ENCODE measurements at places on chromosomes 3 and 15.

DNA sequence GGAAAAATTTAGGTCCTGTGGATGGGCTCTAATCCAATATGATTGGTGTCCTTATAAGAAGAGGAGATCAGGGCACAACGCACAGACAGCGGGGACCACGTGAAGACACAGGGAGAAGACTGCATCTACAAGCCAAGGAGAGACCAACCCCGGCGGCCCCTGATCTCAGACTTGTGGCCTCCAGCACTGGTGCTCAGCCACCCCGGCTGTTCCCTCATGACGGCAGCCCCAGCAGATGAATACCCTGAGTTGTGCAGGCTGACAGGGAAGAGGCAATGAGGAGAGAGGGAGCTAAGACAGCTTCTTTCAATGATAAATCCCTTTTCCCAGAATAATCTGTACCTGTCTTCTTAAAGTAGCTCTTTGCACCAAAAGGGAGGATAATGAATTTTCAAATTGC lies 33.3 kb upstream of the CGNL1 start:
- DNase-seq = no peak

- DNase-seq = no peak
Measured at GRCh38 chr3:10450494-10451440, 54.6 kb downstream of the ATP2B2 start.

- DNase-seq = no peak
Measured at GRCh38 chr15:98803228-98804056, 155.1 kb downstream of the IGF1R start.

GRCh38 chr3:131895766-131896165 lies 139.0 kb downstream of the CPNE4 start:
- DNase-seq = no peak

GRCh38 chr15:74406992-74407705 lies 26.6 kb downstream of the SEMA7A start:
- DNase-seq = no peak

DNA sequence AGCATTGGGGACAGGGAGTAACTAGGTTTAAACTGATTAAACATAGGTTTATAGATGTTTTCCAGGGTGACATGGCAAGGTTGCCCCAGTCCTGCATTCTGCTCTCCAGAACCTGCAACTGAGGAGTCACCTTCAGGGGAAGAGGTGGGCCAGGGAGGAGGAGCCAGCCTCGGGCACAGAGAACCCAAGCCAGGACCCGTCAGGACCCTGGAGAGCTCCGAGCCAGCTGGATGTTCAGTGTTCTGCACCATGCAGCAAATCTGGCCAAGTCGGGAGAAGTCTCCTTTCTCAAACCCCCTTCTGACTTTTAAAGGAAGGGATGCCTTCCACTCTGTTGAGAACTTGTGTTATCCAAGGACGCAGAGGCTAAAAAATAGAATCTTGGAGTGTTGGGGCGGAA lies 62.1 kb upstream of the SLC6A11 start:
- DNase-seq = no peak

DNA sequence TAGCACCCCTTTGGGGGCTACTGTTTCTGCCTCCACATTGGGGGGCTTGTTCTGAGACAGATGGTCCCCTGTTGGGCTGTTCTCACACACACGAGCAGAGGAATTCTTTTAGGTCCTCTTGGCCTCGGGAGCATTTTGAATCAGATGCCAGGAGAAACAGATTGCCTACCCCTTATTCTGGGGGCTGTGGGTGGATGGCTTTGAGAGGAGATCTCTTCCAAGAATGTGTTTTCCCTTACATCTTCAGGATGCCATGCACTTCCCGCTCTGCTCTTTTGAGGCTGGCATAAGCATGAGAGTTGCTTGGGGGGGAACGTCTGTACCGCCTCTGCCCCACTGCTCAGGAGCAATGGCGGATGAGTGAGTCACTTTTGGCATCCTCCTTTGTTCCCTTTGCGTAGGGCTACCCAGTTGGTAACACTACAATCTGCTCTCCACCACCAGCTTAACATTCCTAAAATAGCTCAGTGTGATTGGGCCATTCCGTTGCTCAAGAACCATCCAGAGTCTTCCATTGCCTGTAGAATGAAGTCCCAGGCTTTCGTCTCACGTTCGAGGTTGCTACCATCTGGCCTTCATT lies 154.4 kb downstream of the RPLP1 start:
- no peak for DNase-seq

DNA sequence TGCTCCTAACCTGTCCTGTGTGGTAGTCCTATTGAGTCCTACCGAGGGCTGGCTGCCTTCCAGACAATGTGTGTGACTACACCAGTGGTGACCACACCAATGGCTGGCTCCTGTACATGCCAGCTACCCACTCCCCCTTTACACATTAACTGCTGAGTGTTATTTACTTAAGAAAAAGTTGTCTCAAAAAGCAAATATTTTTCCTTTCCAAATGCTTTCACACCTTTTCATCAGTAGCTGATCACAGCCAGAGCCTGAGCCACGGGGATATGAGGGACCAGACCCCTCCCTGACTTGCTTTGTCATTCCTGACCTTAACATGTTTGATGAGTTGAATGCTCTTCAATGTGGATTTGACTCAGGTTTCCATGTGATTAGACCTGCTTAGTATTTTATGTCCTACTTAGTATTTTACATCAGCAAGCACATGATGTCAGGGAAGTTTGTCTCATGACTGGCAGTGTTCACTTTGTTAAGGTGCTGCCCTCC lies 29.6 kb upstream of the GREM1 start:
- no peak for DNase-seq

DNA sequence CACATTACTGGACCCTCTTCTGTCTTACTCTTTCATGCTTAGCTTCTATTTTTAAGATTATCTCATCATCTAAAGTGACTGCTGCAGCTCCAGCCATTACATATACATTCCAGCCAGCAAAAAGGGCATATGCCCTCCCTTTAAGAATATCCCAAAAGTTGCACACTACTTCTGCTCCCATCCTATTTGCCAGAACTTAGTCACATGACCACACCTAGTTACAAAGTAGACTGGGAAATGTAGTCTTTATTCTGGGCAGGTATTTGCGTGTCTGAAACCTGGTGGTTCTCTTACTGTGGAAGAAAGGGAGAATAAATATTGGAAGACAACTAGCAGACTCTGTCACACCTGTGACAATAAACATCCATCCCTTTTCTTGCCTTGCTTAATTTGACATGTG lies 341.6 kb upstream of the NR2E3 start:
- no peak for DNase-seq

GRCh38 chr3:124563376-124563775 lies 166.9 kb upstream of the UMPS start:
- DNase-seq = no peak
